ENCODE measurements at places on chromosomes 13 and 19.

GRCh38 chr13:99415014-99415650, 86.1 kb upstream of the TM9SF2 start:
- DNase-seq, result no peak

DNA sequence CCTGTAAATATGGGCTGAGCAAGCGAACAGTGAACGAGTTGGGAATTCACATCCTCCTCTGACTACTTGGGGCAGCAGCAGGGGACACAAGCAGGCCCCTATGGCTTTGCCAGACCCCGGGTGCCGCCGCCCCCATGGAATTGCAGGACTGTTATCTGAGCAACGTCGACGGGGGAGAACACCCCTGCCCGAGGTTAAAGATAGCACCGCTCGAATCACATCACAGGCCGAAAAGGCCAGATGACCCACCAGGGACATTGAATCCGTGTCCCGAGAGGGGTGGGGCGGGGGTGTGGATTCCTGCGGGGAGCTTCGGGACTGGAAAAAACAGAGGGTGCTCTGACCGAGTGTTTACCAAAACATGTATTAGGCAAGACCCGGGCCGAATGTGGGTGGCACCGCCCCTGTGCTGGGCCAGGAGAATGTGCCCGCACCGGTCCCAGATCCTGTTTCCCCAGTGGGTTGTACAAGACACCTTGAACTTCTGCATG, 9.1 kb downstream of the FEM1A start:
- DNase-seq, result no peak

- DNase-seq, result no peak
Observed at GRCh38 chr19:2186071-2186846, 22.5 kb downstream of the DOT1L start.

DNA sequence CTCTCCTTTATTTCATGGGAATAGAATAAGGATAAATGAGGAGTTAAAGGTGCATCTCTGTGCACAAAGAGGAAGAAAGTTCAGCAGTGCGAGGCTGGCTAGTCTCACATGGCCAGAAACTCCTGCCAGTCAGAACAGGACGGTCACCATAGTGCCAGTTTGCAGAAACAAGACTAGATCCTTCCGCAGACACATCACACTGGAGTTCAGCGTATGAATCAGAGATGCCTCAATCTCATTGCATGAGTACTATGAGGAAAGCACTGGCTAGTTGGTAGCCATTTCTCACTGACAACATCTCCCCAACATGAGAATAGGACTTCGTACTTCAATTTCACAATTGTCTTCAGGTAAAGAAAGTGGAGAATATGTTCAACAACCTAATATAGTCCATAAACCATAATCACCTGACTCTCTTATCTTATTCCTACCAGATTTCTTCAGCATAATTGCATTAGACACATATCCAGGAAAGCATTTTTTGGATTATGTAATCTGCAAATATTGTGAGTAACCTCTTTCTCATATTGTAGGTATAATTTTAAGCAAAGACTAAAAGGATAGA, 34.9 kb downstream of the RXFP2 start:
- DNase-seq, result no peak

DNA sequence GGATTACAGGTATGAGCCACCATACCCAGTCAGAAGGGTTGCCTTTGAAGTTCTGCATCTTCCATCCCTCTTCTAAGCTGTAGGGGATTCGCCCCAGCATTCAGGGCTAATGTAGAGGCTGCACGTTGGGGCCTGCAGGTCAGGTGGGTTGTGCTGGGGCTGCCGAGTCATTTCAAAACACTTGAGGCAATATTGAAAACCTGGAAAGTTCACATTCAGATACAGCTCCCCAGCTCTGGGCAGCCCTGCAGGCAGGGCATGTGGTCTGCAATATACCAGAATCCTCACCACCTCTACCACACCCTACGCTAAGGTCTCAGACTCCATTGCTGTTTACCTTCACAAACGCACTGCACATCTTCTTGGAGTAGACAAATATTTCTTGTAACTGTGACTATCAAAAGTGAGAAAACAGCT, 24.6 kb downstream of the CCNE1 start:
- DNase-seq, result no peak

DNA sequence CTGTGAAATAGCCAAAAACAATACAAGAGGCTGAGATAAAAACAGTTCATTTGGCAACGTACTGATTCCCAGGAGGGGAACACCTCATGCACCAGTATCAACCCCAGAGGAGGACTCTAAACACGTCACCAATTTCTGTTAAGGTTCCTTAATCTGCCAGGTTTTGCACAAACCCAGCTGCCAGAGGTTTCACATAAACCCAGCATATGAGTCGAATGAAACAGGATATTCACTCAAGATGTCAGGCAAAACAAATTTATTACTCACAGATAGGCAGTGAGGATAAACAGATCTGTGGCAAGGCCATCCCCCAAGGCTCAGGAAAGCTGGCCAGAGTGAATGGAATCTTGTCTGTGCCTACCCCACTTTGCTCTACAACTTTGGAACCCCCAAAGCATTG, 210.9 kb downstream of the GPC5 start:
- DNase-seq, result no peak

DNA sequence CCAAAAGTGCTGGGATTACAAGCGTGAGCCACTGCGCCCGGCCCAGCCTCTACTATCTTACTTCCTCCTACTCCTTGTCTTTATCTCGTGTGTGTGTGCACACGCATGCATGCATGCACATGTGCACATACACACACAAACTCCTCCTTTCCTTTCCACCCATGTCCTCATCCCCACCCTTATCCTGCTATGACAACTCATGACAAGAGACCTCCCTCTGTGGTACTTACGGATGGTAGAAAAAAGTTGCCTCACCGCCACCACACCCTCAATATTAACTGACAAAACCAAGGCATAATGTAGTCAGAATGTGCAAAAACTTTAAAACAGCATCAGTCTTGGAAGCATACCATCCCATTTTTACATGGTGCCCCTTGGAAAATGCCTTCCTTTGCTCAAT, 15.9 kb upstream of the EEF1AKMT1 start:
- DNase-seq, result no peak

- DNase-seq, result no peak
Observed at GRCh38 chr19:5074407-5074806, 105.5 kb downstream of the KDM4B start.

GRCh38 chr13:50888362-50888761, 21.2 kb upstream of the RNASEH2B start:
- no peak for DNase-seq

GRCh38 chr19:46441866-46442265, 13.1 kb upstream of the PNMA8C start:
- no peak for DNase-seq

- DNase-seq, result no peak
Observed at GRCh38 chr13:22940736-22941135, 240.0 kb upstream of the SGCG start.

DNA sequence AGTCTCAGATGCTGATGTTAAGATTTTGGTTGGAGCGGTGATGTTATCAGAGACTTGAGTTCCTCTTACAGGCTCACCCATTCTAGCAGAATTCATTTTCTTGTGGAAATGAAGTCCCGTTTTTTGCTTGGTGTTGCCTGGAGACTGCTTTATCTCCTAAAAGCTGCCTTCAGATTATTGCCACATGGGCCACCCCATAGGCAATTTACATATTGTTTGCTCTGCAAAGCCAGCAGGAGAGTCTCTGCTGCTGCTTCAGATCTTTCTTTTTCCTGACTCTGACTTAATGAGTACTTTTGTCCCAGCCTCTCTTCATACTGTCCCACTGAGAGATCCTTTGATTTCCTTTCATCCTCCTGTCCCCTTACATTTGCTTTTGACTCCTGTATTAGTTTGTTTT, 114.6 kb downstream of the TDRD3 start:
- DNase-seq, result no peak

- DNase-seq, result no peak
Observed at GRCh38 chr13:32453981-32454380, 26.1 kb upstream of the N4BP2L1 start.

DNA sequence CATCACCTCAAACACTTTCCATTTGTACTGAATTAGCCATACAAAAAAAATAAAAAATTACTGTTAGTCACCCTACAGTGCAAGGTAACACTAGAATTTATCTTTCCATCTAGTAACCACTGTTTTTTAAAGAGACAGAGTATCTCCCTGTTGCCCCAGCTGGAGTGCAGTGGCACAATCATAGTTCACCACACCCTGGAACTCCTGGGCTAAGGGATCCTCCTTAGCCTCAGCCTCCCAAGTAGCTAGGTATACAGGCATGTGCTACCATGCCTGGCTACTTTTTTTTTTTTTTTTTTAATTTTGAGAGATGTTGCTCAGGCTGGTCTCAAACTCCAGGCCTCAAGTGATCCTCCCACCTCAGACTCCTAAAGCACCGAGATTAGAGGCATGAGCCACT, 17.9 kb downstream of the ANKRD10 start:
- no peak for DNase-seq

DNA sequence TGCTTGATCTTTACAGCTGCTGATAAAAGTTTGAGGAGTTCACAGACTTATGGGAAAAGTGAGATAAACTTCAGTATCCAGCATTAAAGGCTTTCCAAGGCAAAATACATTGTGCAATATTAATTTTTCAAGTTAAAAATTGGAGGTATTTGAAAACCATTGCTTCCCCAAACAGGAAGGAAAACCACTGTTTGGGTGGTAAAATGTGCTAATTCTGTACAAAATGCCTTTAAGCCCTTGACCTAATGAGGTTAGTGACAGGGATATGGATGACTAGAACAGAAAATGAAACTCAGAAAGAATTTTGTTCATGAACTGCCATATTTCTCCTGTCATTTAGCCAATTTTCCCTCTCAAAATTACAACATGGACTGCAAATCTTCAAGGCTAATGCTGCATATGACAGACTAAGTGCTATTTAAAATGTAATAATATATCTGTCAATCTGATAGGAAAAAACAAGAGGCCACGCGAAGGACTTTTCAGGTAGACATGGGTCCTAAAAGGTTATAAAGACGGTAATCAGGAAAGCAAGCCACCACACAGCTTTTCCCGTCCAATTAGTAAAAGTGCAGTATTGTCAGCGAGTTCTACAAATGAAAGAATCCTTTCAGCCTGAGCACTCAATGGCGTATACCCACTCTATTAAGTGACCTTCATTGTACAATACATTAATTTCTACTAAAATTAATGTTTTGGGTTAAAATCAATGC, 212.8 kb downstream of the ENOX1 start:
- no peak for DNase-seq

- DNase-seq, result no peak
Observed at GRCh38 chr19:29389495-29389894, 136.3 kb upstream of the VSTM2B start.

GRCh38 chr19:5827342-5827890, 12.1 kb downstream of the FUT6 start:
- no peak for DNase-seq

DNA sequence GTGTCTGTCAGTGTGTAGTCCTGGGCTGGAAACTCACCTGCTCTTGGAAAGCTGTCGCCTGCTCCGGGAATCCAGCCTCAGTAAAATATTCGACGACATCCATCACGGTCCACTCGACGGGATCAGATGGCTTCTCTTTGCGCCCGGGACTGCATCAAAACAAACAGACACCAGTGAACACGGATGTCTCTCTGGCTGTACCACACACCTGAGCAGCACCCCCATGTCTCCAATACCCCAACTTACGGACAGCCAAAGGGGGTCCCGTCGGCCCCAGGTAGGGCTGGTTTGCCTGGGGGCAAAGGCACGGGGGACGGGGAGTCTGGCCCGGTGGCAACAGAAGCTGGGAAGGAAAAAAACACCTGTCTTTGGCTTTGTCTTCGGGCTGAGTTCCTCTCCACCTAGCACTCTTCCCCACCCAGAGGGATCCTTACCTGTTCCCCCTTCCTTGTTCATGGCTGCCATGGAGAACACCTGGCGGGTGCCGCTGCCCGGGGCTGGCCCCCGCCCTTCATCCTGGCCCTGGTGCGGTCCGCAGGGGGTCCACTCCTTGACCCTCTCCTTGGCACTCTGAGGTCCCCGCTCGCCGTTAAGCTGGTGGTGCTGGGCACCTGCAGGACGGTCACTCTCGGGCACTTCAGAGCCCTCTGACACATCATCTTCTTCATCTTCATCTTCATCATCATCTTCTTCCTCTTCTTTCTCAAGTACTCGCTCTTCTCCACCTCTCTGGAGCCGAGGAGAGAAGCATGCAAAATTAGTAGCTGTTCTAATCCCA, 1.7 kb downstream of the SAMD1 start:
- DNase-seq, result no peak

- no peak for DNase-seq
Observed at GRCh38 chr19:5165697-5166019, 175.0 kb downstream of the PTPRS start.

GRCh38 chr19:54473071-54473891, at the start of gene CDC42EP5:
TSS of gene CDC42EP5 (minus strand) at chr19:54473296. CDS start at chr19:54465547, 7,749 bp downstream.
- DNase-seq, result no peak

GRCh38 chr13:79988573-79988972, 352.4 kb downstream of the SPRY2 start:
- no peak for DNase-seq

GRCh38 chr13:102642475-102642874, 45.7 kb downstream of the TPP2 start:
- no peak for DNase-seq

GRCh38 chr13:30355384-30355699, 48.0 kb upstream of the KATNAL1 start:
- peak; percentile 84 for DNase-seq

- DNase-seq, result no peak
Observed at GRCh38 chr19:11236324-11237301, 2.8 kb upstream of the ANGPTL8 start.

DNA sequence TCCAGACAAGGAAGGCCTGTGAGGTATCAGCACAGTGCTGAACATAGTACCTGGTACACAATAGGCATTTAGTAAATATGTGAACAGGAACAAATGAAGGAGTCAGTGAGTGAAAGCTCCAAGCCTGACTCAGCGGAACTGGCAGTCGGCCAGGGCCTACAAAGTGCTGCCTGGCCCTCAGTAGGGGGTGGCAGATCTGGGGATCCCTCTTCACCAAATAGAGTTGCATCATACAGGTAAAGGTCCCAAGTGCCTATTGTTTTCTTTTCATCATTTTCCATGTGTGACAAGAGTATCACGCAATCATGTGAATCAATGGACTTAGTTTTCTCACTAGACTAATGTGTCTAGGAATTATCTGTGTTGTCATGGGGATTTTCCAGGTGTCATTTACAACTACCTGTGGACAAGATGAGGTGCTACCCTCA, 9.2 kb downstream of the CYP2B6 start:
- no peak for DNase-seq

DNA sequence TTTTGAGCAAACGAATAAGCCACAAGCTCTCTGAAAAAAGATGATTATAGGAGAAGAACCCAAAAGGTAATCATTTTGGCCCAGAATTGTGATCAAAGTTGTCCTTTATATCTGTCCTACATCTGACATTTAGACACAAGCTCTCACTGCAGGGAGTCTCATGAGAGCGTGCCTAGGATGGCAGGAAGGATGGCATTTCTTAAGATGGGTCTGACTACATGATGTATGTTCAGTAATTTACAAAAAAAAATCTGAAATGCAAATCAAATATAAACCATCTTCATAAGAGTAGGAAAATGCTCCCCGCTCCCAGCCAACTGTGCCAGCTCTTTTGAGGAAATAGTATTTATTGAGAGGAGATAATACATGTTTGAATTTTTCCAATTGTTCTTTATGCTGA, 81.0 kb upstream of the MBNL2 start:
- no peak for DNase-seq

- DNase-seq, result peak; percentile 10
Observed at GRCh38 chr19:16185768-16186123, 536 bp downstream of the FAM32A start.

Data from Jurkat, Clone E6-1 (cell line).